Pulmonary artery endothelial cell (primary cell): ENCODE measurements at places on chromosomes 16 and 17.

DNA sequence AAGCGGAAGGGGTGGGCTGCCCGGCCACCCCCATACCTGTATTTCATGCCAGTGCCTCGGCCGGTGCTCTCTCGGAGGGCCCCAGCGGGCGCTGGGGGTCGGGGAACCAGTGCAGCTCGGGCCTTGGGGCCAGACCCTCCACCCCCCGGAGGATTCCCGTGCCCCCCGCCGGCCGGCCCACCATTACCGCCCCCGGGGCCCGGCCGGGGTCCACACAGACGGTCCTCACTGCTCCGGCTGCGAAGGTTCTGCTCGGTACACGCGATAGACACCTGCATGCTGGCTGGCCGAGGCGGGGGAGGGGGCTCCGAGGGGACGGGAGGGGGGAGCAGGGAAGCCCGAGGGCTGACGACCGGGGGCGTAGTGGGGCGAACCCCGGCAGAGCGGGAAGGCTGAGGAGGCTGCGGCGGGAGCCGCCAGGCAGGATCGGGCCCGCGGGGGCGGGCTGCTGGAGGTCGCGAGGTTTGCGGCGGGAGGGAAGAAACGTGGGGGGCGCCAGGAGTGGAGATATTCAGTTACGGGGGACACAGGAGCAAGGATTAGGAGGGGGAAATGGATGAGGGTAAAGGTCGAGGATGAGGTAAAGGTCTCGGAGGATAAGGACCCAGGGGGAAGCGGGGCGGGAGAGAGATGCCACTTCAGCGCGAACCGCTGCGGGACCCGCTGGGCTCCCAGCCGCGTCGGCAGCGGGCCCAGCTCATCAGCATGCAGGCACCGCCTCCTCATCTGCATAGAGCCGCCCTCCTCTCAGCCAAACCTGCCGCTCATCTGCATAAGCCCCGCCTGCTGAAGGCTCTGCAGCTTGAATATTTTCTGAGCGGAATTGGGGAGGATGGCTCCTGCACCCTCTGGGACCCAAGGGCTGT is at the start of gene KCNAB3:
Gene KCNAB3 (minus strand): TSS at position 699 of the 866 bp plus-strand sequence. CDS start 421 bp downstream, at position 278.
- no peak for DNase-seq

GRCh38 chr16:64657316-64658011 is 464.4 kb downstream of the CDH11 start:
- DNase-seq, result no peak

- no peak for DNase-seq
These were observed 108.1 kb downstream of the SOCS1 start for GRCh38 chr16:11147754-11148444.

GRCh38 chr16:78759596-78759995 is 660.1 kb downstream of the WWOX start:
- no peak for DNase-seq

GRCh38 chr17:63464691-63465236 is 12.1 kb upstream of the ACE start:
- no peak for DNase-seq

GRCh38 chr17:74190154-74190553 is 13.3 kb upstream of the RPL38 start:
- no peak for DNase-seq

DNA sequence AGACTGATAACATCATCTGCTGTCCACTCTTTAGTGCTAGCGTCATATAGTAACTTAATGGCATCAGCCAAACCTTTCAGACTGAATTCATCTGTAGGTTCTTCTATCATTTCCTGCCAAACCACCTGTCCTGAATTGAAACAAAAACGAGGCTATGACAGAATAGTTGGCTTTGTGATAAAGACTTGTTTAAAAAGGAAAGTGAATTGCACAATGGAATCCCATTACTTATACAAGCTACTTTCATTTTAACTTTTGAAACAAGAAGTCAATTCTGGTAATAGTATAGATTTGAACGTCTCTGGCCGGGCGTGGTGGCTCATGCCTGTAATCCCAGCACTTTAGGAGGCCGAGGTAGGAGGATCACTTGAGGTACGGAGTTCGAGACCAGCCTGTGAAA is 18.2 kb downstream of the LASP1NB start:
- DNase-seq, result no peak

- no peak for DNase-seq
These were observed 31.7 kb upstream of the KDM8 start for GRCh38 chr16:27171584-27171983.

DNA sequence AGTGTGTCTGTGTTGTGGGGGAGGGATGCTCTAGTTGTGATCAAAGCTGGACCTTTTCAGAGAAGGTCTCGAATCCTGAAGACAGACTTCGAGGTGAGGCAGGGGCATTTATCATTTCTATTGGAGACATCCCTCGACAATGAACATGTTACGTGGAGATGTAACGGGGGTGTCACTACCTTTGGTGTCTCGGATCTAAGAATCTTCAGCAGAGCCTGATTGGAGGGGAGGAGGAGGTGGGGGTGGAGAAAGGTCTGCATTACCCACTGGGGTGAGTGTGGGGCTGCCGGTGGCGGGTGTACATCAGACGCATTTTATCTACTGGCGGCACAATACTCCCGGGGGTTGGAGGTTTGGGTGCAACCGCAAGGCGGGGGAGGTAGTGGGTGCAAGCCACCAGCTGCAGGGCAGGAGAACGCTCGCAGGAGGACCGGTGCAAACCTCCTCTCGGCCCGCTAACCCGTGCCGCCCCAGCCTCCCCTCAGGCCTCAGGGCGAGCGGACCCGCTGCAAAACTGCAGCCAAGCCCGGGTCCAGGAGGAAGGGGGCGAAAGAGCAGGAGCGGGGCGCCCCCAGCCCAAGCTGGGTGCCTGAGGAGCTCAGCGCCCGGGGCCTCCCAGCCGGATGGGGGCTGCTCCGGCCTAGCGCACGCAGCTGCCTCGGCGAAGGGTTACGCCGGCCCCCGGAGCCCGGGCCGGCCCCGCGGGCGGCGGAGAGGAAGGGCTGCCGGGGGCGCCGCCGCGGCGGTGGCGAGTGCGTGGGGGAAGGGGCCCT is 735 bp downstream of the ZNF652 start:
- DNase-seq, result no peak
